ENCODE measurements at places on chromosomes 7 and 10. TPM values are rescaled to one million over a fixed set of nuclear protein-coding genes. Genes with fewer than 3 reads are reported as not detected.

GRCh38 chr7:39683216-39683845 lies 60.0 kb downstream of the RALA start:
- no peak for DNase-seq

GRCh38 chr10:24385776-24386175 lies 176.8 kb downstream of the KIAA1217 start:
- DNase-seq: no peak

The CHST3 gene
- not detected for total RNA-seq

The MACROH2A2 gene
- total RNA-seq: 3.1 TPM

GRCh38 chr10:3698312-3698711 lies 86.7 kb downstream of the KLF6 start:
- no peak for DNase-seq

GRCh38 chr10:78116361-78116760 lies 82.7 kb downstream of the RPS24 start:
- DNase-seq: no peak

- DNase-seq: no peak
Measured at GRCh38 chr10:61456095-61456789, 3.1 kb upstream of the TMEM26 start.

GRCh38 chr10:16817125-16818019 lies at the start of gene RSU1:
Gene RSU1 (minus strand): TSS chr10:16817424. CDS start chr10:16817081, 343 bp downstream.
- peak; percentile 100 for DNase-seq
